ENCODE measurements at places on chromosomes 11 and 22. TPM values are rescaled to one million over a fixed set of nuclear protein-coding genes. Genes with fewer than 3 reads are reported as not detected.

- DNase-seq, result no peak
Observed at GRCh38 chr11:76756341-76756741, 26.8 kb upstream of the TSKU start.

DNA sequence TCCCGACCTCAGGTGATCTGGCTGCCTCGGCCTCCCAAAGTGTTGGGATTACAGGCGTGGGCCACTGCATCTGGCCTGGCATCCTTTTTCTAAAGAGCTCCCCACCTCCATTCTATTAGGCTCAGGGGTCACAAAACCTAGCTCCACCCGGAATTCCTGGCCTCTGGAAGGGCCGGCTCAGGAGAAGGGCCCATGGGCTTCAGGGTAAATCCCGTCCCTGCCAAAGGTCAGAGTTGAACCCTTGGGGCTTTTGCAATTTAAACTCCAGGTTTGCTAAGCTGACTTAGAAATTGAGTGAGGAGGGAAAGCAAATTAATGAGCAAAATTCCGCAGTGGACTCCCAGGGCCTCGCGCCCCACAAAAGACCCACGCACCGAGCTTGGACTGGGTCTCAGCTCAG lies 48.3 kb downstream of the RPS6KA4 start:
- DNase-seq, result no peak

DNA sequence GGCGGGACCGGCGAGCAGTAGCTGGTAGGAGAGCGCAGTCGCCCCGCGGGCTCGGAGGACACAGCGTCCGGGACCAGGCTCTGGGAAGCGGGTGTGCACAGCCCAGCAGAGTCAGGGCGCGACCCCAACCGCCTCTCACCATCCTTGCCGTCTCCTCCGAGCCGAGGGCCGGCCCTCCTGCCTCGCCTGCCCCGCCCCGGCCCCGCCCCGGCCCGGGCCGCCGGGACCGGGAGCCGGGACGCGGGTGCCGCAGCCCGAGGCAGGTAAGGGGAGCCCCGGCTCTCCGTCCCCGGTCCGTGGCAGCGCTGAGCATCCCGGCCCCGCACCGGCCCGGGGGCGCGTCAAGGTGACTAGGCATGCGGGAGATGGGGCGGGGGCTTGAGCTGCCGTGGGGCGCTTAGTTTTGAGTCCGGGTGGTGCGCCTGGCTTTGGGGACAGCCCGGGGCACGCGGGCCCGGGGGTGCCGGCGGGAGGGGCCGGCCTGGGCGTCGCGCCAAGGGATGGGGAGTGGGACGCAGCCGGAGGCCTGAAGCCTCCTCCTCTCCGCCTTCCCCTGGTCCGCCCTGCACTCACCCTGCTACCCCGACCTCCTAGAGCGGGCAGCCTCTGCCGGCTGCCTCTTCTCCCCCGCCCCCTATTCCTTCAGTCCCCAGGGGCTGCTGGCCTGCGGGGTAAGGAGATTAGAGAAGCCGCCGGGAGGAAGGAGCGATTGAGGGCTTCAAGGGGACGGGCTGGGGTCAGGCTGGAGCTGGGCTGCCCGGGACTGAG lies at the start of gene ABCG4:
TSS of gene ABCG4 (plus strand) at position 35 of the 768 bp plus-strand sequence. CDS start 914 bp downstream, outside the sequence.
- DNase-seq, result no peak

GRCh38 chr11:1766719-1767398 lies 3.1 kb upstream of the CTSD start:
- DNase-seq, result no peak

GRCh38 chr11:8777907-8778767 lies 95.5 kb downstream of the RPL27A start:
- no peak for DNase-seq

DNA sequence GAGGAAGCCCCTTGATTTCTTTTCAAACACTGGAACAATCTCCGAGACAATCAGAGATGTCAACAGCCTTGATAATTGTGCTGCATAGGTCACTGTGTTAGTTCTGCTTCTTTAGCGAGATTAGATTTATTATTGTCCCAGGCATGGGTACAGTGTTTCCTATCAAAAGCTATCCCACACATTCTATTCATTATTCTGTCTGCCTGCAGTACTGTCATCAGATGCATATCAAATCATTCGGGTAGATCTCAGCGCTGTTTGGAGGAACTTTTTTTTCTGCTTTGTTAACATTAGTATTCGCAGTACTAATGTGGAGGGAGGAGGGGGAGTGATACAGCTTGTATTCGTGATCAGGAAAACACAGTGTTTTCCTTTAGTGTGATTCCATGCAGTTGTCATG lies 208.0 kb downstream of the C11orf91 start:
- no peak for DNase-seq

- no peak for DNase-seq
Observed at GRCh38 chr11:131491503-131491902, 121.1 kb downstream of the NTM start.

- DNase-seq, result peak; percentile 43
Observed at GRCh38 chr11:74345420-74345819, 34.0 kb upstream of the P4HA3 start.

DNA sequence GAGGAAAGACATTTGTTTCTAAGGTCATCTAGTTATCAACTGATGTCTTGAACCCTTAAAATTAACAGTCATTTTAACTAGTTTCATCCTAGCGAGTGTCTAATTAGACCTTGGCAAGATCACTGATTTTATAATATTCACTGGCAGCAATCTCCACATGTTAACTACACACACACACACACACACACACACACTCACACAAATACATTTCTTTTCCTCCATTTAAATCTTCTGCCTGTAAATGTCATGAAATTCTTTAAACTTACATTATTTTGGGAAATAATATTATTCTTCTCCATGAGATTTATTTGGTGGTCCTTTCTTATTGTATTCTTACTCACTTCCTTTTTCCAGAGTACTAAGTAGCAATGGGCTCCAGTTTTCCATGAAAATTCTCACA lies 2.9 kb upstream of the IFTAP start:
- DNase-seq, result no peak

DNA sequence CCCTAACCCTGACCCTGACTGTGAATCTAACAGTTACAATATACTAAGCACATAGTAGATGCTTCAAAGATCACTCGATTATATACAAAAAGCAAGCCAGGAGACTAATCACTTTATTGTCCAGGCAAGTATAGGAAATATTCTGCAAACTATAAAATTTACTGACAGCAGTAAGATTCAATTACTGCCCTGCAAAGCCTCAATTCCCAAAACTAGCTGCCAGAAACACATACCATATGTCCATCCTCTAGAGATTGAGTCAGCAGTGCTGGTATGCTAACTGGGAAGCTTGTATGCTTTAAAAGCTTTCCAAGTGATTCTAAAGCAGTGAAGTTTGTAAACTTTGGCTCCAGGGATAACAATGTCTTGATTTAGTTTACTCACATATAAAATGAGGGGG lies 26.1 kb downstream of the CSTF3 start:
- no peak for DNase-seq

- DNase-seq, result peak; percentile 24
Observed at GRCh38 chr11:74141241-74141695, 29.5 kb downstream of the C2CD3 start.

DNA sequence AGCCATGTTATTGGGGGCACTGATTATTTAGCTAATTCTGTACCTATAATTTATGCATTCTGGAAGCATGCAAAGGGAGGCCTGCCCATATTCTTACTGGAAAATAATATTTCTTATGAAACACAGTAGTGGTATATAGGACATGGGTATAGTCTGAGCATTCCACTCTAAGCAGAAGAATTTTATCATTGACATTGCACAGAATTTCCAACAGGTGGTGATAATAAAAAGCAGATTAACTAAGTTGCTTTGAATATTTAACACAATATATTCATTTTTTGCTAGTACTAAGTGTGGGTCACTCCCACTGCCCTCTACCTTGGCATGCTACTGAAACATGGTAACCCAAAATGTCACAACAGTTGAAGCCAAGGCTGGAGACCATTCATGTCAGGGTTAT lies 728.8 kb upstream of the FAT3 start:
- no peak for DNase-seq

DNA sequence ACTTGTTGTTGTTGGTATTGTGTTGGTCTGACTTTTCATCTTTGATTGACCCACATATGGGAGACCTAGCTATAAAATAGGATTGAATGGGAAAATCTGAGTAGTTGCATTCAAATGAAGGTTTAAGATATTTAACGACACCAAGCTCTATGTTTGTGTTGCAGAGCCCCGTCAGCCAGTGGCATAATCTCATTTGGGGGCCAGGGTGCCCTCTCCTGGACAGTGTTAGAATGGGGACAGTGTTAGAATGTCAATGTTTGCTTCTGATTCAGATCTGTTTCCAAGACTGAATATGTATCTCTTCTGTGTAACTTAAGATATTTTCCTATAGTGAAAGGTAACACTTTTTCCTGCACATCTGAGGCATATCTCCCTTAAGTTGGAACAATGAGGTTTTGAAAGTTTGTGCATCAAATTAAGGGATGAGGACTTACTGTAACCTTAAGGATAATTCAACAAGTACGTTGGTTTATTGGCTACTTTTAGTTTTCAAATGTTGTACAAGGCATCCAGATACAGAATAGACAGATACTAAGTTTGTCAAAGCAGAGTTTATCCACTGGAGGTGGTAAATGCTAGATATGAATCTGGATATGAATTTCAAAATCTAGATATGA lies 5.3 kb upstream of the OR52M1 start:
- DNase-seq, result peak; percentile 51

DNA sequence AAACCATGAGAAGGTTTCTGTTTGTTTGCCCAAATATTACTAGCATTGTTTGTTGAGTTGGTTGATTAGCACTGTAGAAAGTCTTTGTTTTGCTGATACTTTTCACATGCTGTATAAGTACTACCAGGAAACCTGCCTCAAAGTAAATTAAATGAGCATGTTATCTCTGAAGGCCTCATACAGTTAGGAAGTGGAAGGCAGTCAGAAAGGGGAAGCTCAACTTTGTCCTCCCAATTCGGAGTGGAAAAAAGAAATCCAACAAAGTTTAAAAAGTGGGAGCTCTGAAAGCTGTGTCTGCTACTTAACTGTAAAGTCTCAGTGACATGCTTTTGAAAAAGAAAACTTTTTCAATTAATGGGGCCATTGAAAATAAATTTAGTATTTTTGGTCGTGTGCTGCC lies 188.3 kb upstream of the BLID start:
- DNase-seq, result no peak

GRCh38 chr11:79807506-79807905 lies 366.7 kb upstream of the TENM4 start:
- DNase-seq, result no peak

- DNase-seq, result no peak
Observed at GRCh38 chr11:68457216-68457897, 3.2 kb upstream of the PPP6R3 start.

DNA sequence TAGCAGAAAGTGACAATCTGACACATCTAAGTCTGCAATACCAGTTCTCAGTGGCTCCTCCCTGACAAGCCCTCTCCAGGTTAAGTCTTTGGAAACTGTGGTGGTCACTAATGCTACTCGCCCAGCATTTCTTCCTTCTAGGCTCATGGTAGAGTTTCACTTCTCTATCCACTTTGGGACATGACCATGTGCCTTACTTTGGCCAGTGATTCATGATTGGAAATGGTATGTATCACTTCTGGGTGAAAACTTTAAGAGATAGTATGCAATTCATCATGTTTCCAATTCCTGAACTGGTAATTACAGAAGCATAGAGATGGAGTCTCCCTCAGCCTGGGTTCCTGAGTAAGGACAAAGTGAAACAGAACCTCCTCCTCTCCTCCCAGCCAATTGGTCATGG lies 151.5 kb upstream of the LMO1 start:
- no peak for DNase-seq

DNA sequence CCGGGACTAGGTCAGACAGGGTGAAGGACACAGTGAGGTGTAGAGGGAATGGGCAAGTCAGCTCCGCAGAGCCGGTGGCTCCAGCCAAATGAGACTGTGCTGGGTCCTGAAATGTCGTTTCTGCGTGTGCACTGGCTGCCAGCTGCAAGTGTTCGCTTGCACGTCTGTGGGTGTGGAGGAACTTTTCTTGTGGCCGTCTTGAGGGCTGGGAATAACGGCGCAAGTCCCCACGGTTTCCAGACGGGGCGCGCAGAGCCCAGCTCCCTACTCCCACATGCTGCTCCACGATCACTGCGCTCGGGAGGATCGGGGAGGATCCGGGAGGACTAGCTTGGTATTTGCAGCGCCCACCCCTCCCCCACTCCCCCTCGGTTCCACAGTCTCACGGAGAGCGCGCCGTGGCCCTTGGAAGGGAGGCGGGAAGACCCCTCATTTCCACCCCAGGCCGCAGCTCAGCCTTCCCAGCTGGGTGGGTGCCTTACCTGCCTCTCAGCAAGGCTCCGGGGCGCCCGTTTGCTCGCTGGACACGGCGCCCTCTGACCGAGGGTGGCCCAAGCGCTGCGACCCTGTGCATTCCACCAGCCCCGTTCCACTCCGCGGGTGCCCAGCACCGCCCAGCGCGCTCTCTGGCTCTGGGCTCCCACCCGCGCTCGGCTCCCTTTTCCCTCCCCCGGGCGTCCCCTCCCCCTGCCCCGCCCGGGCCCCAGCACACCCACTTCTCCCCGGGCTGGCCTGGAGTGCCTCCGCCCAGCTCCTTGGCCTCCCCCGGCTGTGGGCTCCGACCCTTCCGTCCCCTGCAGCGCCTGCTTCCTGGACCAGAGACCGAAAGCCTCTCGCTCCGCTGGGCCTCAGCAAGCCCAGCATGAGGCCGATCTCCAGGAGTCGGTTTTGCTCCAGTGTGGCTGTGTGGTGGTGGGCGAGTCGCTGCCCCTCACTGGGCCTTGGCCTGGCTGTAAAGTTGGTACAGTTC lies at the start of gene KCNE3:
TSS of gene KCNE3 (minus strand) at position 634 of the 970 bp plus-strand sequence. CDS start 9,986 bp downstream, outside the sequence.
- peak; percentile 13 for DNase-seq

DNA sequence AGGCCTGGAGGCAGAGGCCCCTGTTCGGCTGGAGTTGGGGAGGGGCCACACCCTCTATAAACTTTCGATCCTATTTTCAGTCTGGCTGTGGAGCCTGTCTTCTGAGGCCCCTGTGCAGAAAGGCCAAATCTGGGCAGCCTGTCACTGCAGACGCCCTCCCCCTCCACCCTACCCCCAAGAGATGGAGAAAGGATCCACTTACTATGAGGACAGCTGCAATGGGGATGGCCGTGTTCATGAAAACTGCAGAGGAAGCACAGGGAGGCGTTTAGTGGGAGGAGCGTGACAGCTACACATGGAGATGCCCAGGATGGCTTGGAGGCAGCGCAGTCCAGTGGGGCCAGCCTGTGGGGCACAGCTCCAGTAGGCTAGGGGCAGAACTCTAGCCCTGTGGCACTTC lies 43.5 kb upstream of the KCNJ11 start:
- DNase-seq, result no peak

DNA sequence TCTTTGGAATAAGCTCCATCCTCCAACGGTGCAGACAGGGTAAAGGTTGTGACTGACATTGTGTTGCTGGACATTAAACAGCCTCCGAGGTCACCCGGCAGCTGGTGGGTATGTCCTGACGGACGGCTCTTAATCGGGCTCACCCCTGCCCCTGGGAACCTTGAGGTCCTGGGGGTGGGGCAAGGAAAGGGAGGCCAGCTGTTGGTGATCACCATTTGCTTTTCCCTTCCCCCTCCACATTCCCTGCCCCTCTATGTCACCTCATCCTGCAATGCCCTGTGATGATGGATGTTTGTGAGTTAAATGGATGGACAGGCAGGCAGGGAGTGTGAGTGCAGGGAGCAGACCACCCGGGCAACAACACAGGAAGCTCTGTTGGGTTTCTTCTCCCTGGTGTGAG lies 26.3 kb downstream of the APLNR start:
- peak; percentile 69 for DNase-seq

GRCh38 chr11:44885065-44885810 lies 65.4 kb downstream of the TP53I11 start:
- no peak for DNase-seq

- DNase-seq, result no peak
Observed at GRCh38 chr22:18997925-18998315, 61.8 kb upstream of the PRODH start.

Gene LSP1
- not detected for total RNA-seq

Gene DGCR8
- total RNA-seq, result 64.2 TPM

Gene PHETA2
- 23.4 TPM for total RNA-seq

Gene MIOX
- not detected for total RNA-seq

Gene SOX6
- 0.14 TPM for total RNA-seq

Gene C1QTNF5
- 126 TPM for total RNA-seq

Gene MLC1
- total RNA-seq, result not detected

All from endothelial cell of umbilical vein (primary cell).